ENCODE measurements at places on chromosomes 13 and 19. TPM values are rescaled to one million over a fixed set of nuclear protein-coding genes. Genes with fewer than 3 reads are reported as not detected.

The C19orf85 gene
- not detected for total RNA-seq

The TSKS gene
- total RNA-seq, result 0.32 TPM

The MPND gene
- total RNA-seq, result 8.2 TPM

The RGL3 gene
- total RNA-seq, result 4.4 TPM

The FAM216B gene
- not detected for total RNA-seq

The ZNF264 gene
- total RNA-seq, result 35.2 TPM

The ZNF8 gene
- total RNA-seq, result 2.2 TPM

The NLRP11 gene
- total RNA-seq, result not detected

The ZNF45 gene
- total RNA-seq, result 16.4 TPM

The NCAN gene
- under 0.01 TPM for total RNA-seq

The FCGBP gene
- 1.1 TPM for total RNA-seq

The CCDC8 gene
- total RNA-seq, result 50.6 TPM

The OR7A5 gene
- not detected for total RNA-seq

The PTH2 gene
- not detected for total RNA-seq

The IGFL3 gene
- total RNA-seq, result not detected

The GPI gene
- 111 TPM for total RNA-seq

The MAMSTR gene
- total RNA-seq, result 0.60 TPM

The AKAP8 gene
- 15.5 TPM for total RNA-seq

The ZNF729 gene
- total RNA-seq, result not detected

The TUBA3C gene
- total RNA-seq, result not detected

The ZNF699 gene
- 6.9 TPM for total RNA-seq

The CFD gene
- 362 TPM for total RNA-seq

The MEDAG gene
- total RNA-seq, result 137 TPM

The SYNE4 gene
- total RNA-seq, result not detected

The KLK5 gene
- total RNA-seq, result not detected

The ZNF497 gene
- 0.79 TPM for total RNA-seq

The LILRA2 gene
- not detected for total RNA-seq

The PRTN3 gene
- total RNA-seq, result not detected

The CACNA1A gene
- 25.3 TPM for total RNA-seq

The CCL25 gene
- 0.16 TPM for total RNA-seq

The CRLF1 gene
- 110 TPM for total RNA-seq

The ZNF135 gene
- total RNA-seq, result 6.1 TPM

The ZNF547 gene
- 4.6 TPM for total RNA-seq

The LILRB4 gene
- not detected for total RNA-seq

The CYP2A7 gene
- not detected for total RNA-seq

The COL5A3 gene
- total RNA-seq, result 1.7 TPM

The NALCN gene
- 0.95 TPM for total RNA-seq

The DKKL1 gene
- total RNA-seq, result 0.16 TPM

The ANGPTL4 gene
- 3.0 TPM for total RNA-seq

The F2RL3 gene
- 0.09 TPM for total RNA-seq

The KLK11 gene
- 0.17 TPM for total RNA-seq

The KIR3DL2 gene
- not detected for total RNA-seq

The URAD gene
- total RNA-seq, result not detected

The SCN1B gene
- total RNA-seq, result 15.6 TPM

The CBY2 gene
- not detected for total RNA-seq

The VSIG10L gene
- 0.43 TPM for total RNA-seq

The PSG1 gene
- under 0.01 TPM for total RNA-seq

The CD79A gene
- not detected for total RNA-seq

All from bronchial smooth muscle cell (primary cell).